ENCODE measurements at places on chromosomes 16 and 17.

GRCh38 chr17:81317530-81317821, 22.4 kb upstream of the SLC38A10 start:
- no peak for DNase-seq

- no peak for DNase-seq
Measured at GRCh38 chr16:20191566-20191965, 117.9 kb upstream of the GPR139 start.

- no peak for DNase-seq
Measured at GRCh38 chr17:42655528-42655927, 3.6 kb upstream of the TUBG2 start.

DNA sequence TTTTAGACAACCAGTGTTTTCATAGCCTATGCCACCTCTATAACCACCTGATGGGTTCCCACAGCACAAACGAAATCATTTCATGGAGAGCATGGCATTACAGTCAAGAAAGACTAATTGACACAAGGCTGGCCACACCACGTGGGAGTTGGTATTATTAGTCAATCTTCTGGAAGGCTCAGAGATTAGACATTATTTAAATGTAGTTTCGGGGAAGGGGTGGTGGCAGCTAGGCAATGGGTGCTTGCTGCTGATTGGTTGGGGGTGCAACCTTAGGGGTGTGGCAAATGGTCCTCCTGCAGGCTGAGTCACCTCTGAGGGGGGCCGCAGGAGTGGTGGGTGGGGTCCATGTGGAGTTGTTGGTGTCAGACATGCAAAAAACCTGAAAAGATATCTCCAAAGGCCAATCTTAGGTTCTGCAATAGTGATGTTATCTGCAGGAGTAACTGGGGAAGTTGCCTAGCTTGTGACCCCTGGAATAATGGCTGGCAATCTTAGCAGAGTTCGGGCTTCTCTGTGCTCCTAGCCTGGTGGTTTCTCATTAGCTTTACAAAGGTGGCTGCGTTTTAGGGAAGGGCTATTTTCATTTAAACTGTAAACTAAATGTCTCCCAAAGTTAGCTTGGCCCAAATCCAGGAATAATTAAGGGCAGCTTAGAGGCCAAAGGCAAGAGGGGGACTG, 4.6 kb downstream of the TEN1 start:
- DNase-seq = no peak

GRCh38 chr17:29037739-29038084, 5.2 kb upstream of the PIPOX start:
- DNase-seq = no peak

DNA sequence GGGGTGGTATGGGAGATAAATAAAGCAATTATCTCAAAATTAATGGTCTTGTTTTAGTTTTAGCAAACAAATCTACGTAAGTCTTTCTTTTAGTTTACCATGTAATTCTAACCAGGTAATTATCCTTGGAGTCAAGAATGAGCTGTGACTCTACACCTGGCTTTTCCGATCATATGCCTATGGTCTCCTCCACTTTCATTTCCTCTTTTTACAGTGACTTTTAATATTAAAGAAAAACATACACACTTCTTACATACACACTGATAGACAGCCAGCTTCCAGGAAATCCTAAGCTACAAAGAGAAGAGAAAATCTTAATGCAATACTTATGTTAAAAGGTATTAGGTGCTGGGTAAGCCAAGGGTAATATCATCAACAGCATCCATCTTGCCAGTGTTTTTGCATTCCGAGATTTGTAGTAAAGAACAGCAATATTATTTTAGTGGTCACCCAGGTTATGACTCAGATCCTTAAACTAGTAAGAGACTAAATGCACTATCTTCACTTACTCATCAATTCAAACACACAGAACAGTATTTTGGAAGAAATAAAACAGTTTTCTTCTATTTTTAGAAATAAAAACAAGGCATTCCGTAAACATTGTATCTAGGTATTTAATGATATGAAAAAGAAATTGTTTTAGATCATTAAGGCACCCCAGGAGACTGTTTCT, 4.4 kb upstream of the IRX5 start:
- DNase-seq = no peak

GRCh38 chr16:85717393-85718152, 28.8 kb upstream of the GINS2 start:
- peak; percentile 56 for DNase-seq

- no peak for DNase-seq
Measured at GRCh38 chr17:58303971-58304749, 23.4 kb upstream of the MPO start.

DNA sequence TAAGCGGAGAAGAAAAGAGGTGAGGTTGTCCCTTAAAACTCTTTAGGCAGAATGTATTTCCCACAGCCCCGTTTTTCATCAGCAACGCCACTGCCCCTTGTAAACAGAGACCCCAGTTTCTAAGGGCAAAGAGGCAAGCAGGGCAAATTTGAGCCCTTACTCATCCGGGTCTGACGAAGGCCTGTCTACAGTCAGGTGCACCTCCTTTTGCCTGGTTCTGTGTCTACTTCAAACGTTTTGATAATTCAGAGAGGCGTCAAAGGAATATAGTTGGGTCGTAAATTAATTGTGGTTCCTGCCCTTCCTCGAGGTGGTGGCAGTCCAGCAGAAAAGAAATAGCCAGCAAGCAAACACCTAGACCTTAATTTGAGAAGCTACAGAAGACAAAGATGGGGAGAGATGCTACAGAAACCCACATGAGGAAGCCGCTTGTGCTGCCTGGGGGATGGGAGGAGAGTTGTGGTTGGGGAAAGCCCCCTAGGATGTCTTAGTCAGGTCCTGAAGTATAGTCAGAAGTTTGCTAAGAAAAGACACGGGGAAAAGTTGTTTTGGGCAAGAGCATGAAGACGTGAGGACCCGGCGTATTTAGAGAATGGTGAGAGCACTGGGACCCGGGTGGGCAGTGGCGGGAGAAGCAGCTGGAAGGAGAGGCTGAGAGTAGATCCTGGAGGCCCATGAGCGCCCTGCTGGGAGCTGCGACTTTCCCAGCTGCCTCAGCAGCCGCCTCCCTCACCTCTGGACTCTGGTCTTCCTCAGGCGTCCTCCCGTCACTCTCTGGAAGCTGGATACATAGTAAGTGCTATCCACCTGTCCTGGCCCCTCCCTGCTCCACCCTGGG, 2.4 kb downstream of the FBRS start:
- DNase-seq = no peak

DNA sequence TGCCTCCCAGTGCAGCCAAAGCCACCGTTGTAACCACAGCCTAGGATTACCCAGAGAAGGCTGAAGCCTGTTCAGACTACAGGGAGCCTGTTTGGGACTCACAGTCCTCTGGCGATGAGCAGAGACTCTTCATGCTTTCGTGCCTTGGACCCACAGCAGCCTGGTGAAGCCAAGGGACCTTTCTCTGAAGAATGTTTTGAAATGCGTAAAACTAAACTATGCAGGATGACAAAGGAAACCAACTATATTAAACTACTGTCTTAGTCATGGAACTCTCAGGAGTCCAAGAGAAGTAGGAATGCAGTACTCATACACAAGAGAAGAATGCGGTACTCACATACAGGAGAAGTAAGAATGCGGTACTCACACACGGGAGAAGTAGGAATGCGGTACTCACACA, 20.9 kb downstream of the ABR start:
- DNase-seq = no peak

DNA sequence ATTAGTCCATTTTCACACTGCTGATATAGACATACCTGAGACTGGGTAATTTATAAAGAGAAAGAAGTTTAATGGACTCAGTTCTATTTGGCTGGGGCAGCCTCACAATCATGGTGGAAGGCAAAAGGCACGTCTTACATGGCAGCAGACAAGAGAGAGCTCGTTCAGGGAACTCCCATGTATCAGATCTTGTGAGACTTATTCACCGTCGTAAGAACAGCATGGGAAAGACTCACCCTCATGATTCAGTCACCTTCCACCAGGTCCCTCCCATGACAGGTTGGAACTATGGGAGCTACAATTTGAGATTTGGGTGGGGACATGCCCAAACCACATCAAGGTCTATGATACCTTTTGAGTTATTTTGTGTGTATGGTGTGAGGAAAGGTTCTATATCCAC, 66.9 kb downstream of the METRNL start:
- DNase-seq = no peak

- DNase-seq = peak; percentile 91
Measured at GRCh38 chr17:50931144-50931908, 65.2 kb upstream of the TOB1 start.

- DNase-seq = no peak
Measured at GRCh38 chr17:51376739-51377138, 116.4 kb downstream of the UTP18 start.

DNA sequence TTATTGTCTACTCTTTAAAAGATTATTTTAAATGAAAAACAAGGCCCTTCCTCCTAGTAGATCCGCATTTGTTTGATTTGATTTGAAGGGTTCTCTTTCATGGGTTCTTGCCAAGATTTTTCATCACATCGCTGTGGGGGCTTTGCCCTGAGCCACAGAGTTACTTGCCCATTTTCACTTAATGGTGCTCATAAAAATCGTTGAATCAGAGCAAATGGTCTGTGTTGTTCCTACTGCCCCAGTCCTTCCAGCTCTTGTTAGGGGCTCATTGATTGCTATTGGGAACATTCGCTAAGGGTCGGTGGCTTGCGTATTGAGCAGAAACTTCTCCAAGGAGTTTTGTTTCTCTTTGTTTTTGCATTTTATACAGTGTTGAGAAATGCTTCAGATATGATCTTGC, 1023.4 kb upstream of the CDH8 start:
- DNase-seq = no peak

DNA sequence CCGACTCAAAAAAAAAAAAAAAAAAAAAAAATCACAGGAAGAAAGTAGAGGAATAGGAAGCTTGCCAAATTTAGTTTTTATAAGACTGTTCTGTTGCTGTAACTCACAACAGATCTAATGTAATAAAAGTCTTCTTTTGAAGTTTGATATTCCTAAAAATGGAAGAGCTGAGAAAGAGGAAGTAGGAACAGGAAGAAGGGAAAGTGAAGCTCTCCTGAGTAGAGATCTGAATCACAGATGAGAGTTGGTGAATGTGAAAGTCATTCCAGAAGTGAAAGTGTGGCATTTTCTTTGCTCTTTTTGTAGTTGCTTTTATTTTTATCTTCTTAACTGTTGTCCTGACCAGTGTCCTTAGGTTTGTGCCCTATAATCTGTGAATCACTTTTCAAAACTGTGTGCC, 2.1 kb downstream of the NMT1 start:
- DNase-seq = no peak

DNA sequence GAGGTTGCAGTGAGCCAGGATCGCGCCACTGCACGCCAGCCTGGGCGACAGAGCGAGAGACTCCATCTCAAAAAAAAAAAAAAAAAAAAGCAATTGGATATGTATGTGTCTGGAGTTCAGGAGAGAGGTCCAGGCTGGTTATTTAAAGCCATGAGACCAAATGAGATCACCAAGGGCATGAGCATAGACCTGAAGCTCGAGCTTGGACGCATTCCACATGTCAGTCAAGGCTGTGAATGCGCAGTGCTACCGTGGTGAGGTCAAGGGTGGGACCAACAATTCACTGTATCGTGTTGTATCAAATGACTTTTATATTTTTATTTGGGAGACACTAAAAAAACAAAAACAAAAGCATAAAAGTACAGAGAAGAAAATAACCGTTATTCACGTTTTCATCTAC, 29.1 kb upstream of the SPNS2 start:
- DNase-seq = no peak

DNA sequence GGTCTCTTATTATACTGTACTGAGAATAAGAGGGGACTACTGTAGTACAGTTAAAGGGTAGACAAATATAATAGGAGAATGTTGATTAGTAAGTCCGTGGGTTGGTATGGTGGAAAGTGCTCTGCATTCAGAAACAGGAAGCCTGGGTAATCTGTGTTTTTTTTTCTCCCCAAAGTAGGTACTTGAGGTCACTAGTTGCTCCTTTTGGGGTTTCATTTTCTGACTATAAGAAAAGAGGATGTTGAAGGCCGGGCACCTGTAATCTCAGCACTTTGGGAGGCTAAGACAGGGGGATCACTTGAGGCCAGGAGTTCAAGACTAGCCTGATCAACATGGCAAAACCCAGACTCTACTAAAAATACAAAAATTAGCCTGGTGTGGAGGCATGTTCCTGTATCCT, 42.0 kb upstream of the MMD start:
- no peak for DNase-seq

DNA sequence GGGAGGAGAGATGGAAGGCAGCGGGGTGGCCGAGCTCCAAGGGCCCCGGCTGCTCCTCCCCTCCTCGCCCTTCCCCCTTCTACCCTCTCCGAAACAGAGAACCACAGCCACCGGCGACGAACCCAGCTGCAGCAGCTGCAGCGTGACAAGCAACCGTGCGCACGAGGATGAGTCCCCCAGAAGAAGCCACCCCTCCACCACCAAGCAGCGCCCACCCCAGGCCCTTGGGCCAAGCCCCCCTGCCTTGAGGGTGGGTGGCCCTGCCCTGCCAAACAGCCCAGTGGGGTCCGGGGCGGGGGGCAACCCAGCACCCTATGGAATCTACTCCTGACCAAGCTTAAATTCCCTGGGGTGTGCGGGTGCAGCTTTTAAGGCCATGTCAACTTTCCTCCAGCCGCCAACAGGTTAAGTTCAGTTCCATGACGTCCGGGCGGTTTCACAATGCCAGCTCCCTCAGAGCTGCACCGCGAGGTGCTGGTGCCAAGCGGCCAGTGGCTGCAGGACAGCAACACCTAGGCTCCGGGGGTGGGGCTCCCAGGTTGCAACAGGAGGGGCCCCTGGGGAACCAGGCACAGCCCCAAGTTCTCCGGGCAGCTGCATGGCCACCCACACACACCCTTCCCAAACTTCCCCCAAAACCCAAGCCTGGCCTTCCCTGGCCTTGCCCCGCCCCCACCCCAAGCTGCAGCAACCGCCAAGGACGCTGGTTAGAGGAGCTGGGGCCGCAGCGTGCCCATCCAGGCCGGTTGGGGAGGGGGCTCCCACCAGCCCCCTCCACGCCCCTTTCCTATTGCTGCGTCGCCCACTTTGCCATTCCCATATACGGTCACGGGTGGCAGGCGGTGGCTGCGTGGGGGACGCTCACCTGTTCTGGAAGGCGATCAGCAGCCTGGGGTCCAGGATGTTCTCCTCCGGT, 2.0 kb downstream of the CBX4 start:
- no peak for DNase-seq

- no peak for DNase-seq
Measured at GRCh38 chr16:56600398-56600999, 7.9 kb upstream of the MT2A start.

DNA sequence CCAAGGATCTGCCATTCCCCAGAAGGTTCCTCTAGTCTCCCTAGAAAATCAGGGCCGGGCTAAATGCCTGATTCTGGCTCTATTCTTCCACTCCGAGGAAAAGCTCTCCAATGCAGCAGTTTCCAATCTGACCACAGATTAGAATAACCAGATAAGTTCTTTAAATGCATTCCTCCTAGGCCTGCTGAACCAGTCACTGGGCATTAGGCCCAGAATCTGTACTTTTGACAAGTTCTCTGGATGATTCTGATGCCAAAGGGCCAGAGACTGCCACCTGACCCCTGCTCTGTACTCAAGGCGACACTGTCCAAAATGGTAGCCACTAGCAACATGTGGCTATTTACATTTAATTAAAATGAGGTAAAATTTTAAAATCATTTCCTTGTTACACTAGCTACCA, 22.3 kb downstream of the MAP3K14 start:
- DNase-seq = no peak
